ENCODE measurements at places on chromosomes 6 and 20.
A peak's percentile ranks its signal among the peaks of the same experiment; 100 is the strongest.

- no peaks in the 10 kb centered on the region for H3K36me3 ChIP-seq
- peak; percentile 66 for DNase-seq
- no peak overlapping the region for H3K27ac ChIP-seq
- H3K4me3 ChIP-seq = no peak overlapping the region
These were observed 188.0 kb upstream of the TAB2 start for GRCh38 chr6:149129371-149130077.

- no peaks in the 10 kb centered on the region for H3K27me3 ChIP-seq
- no peaks in the 10 kb centered on the region for H3K36me3 ChIP-seq
- H3K27ac ChIP-seq = no peak overlapping the region
- H3K4me1 ChIP-seq = no peaks in the 10 kb centered on the region
- H3K4me3 ChIP-seq = no peak overlapping the region
These were observed 191.7 kb downstream of the SMOC2 start for GRCh38 chr6:168632694-168633093.

DNA sequence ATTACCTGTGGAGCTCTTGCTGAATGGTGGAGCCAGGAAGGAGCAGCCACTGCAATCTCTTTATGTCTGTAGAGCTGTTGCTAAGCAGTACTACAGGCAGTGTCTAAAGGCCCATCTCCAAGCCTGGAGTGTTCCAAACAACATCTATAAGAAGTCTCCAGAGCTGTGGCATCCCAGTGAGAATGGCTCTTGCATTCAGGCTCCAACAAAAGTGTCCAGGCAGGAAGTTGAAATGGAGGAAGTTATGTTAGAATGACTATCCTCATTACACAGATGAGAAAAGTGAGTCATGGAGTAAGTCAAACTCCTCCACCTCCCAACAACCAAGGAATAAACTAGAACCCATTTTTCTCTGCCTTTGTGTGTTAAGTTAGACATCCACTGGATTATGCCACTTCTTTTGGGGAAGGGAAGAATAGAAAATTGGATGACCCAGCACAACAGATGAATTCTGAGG lies 288.5 kb upstream of the STXBP5 start:
- no peak overlapping the region for H3K4me3 ChIP-seq
- H3K27ac ChIP-seq = no peak overlapping the region
- H3K36me3 ChIP-seq = no peaks in the 10 kb centered on the region
- peaks cover 29% of the 10 kb centered on the region for H3K4me1 ChIP-seq
- no peaks in the 10 kb centered on the region for H3K27me3 ChIP-seq
- DNase-seq = no peak

DNA sequence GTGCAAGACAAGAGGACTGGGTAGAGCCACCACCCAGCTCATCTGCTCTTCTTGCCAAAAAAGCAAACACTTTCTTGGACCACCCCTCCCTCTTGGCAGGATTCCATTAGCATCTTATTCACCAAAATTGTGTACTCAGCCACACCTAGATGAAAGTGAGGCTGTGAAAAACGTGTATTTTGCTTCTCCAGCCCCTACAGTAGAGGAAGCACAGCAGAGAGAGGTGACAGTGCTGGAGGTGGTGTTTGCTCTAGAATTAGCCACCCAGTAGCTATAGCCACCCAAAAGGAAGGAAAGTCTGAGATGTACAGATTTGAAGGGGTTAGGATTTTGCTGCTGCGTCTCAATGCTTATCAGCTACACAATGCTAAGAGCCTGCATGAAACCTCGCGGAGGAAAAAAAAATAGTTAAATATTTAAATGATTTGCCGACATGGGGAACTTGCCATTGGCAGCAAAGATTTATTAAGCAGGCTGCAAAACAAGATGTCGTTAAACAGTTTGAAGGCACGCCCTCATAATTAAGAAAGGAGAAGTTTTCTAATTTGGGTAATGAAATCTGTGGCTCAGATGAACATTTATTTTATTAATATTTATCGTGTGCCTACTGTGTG lies 287.3 kb downstream of the ZNF217 start:
- DNase-seq = no peak
- no peak overlapping the region for H3K4me3 ChIP-seq
- H3K27ac ChIP-seq = no peak overlapping the region
- no peaks in the 10 kb centered on the region for H3K36me3 ChIP-seq
- no peaks in the 10 kb centered on the region for H3K27me3 ChIP-seq

DNA sequence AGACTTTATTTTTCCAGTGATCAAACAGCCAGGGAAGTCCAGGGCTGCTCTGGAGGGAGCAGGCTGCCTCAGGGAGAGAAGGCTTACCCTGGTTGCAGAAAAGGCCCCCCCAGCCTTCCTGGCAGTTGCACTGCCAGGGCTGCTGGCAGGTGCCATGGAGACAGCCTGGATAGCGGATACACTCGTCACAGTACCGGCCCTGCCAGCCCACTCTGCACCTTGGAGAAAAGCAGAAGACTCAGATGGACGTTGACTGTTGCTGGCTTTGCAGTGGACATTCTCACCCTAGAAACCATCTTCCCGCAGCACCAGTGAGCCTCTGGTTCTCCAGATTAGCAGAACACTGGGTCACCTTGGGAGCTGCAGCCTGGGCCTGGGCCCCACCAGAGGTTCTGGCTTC lies 5.4 kb downstream of the DLL1 start:
- DNase-seq = no peak
- no peak overlapping the region for H3K4me3 ChIP-seq
- H3K4me1 ChIP-seq = peaks cover 15% of the 10 kb centered on the region
- peaks cover 34% of the 10 kb centered on the region for H3K36me3 ChIP-seq
- no peak overlapping the region for H3K27ac ChIP-seq

DNA sequence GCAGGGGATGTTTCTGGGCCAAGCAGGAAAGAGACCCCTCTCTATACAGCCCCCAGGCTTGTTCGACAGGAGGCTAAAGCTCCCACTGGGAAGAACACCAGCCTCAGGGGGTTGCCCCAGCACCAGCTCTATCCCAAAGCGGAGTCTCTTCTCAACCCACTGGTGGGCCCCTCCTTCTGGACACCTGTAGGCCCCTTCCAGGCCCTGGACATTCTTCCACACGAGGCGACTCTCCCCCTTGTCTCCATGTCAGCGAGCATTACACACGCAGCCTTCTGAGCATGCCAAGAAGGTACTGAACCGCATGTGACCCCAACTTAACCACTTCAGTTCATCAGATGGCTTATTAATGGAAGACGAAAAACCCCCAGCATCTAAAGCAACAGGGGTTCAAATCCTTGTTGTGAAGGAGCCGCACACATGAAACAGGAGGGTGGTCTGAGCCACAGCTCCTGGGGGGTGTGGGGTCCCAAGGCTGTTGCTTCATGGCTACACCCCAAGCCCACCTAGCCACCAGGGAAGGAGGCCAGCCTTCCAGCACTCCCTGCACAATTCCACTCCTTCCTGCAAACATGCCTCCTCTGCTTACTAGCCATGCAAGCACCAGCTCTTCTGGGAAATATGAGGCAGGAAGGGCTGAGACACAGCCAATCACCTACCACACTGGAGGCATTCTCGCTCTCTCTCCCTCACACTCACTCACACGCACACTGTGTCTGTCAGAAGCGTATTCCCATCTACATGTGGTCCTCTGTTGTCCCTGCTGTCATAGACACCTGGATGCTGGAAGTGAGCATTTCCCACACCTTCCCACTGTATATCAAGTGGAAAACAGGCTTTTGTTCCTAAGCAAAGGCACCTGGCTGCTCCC lies 104.5 kb downstream of the NOL4L start:
- no peaks in the 10 kb centered on the region for H3K27me3 ChIP-seq
- peak overlapping the region; percentile 33 for H3K27ac ChIP-seq
- H3K36me3 ChIP-seq = no peaks in the 10 kb centered on the region
- no peak overlapping the region for H3K4me3 ChIP-seq
- no peak for DNase-seq

GRCh38 chr20:4454111-4454510 lies 267.6 kb upstream of the PRND start:
- peaks cover 52% of the 10 kb centered on the region for H3K4me1 ChIP-seq
- H3K27ac ChIP-seq = no peak overlapping the region
- H3K4me3 ChIP-seq = no peak overlapping the region
- H3K27me3 ChIP-seq = no peaks in the 10 kb centered on the region
- DNase-seq = no peak

- no peak for DNase-seq
- no peaks in the 10 kb centered on the region for H3K4me1 ChIP-seq
- H3K36me3 ChIP-seq = no peaks in the 10 kb centered on the region
- H3K4me3 ChIP-seq = no peak overlapping the region
These were observed 361.6 kb upstream of the SULF2 start for GRCh38 chr20:48146877-48147276.

- H3K36me3 ChIP-seq = no peaks in the 10 kb centered on the region
- no peak for DNase-seq
- peaks cover 12% of the 10 kb centered on the region for H3K4me1 ChIP-seq
- no peak overlapping the region for H3K4me3 ChIP-seq
These were observed 121.0 kb downstream of the MRPL14 start for GRCh38 chr6:44006123-44006871.
